NK-92 treated with Interleukin-12 subunit alpha and Interleukin-12 subunit beta, amount 100 ng/mL, for 24 hours (cell line): ENCODE measurements at places on chromosomes 1 and 21.

DNA sequence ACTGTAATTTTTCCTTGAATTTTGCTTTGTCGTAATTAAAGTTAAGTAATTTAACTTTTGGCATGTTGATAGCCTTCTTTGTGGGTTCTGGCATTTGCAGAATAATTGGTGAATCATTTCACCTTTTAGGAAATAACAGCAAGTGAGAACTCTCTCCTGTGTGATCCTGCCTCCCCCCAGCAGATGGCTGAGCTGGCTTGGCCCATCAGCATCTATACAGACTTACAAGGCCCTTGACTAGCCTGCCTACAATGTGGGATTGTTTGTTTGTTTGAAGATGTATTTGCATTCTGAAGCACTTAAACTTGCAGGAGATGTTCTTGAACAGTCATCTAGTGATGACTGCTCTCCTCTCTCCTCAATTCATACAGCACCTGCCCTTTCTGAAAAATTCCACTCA is 55.9 kb downstream of the MACO1 start:
- no peak for DNase-seq

DNA sequence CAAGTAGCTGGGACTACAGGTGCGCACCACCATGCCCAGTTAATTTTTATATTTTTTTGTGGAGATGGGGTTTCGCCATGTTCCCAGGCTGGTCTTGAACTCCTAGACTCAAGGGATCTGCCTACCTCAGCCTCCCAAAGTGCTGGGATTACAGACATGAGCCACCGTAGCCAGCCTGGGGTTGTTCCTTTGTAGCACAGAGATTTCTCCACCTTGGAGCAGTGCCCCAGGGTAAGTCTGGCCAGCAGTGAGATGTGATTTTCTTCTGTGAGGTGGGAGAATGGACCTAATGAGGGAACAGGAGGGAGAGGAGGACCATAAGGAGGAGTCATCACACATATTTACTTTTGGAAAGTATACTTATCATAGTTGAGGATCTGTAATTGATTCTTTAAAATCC is 61.1 kb upstream of the GADD45A start:
- no peak for DNase-seq

DNA sequence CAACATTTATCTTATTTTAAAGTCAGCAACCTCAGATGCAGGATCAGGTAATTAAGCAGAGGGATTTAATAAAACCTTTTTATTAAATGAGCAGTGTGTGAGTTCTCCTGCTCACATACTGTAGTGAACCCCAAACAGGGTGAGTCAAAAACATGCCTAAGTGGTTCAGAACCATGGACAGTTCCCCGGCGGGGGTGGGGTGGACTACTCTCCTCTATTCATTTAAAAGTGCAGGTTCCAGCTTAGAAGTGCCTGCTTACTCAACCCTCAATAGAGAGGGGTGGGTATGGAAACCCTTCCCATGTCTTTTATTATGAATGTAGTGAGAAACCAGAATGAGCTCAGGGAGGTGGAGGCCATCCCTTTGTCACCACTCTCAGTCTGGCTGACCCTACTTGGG is 397.9 kb downstream of the HHAT start:
- DNase-seq, result no peak

DNA sequence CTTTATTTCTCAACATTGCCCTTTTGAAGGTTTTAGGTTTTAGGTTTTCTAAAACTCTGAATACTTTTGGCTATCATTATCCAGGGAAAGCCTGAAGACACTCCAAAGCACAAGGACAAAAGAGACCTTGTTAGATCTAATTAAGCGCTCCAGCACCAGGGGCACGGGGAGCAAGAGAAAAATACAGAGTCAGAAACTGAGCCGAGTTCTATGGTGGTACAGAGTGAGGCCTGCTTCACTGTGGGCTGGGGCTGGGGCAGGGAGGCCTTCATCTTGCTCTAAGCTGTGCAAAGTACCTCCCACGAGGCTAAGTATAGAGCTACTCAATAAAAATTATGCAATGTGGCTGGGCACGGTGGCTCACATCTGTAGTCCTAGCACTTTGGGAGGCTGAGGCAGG is 19.7 kb upstream of the RAB4A start:
- no peak for DNase-seq

- no peak for DNase-seq
These were observed 47.6 kb downstream of the B3GALT5 start for GRCh38 chr21:39660191-39660980.

- DNase-seq, result no peak
These were observed 15.7 kb downstream of the FHAD1 start for GRCh38 chr1:15262706-15263105.

DNA sequence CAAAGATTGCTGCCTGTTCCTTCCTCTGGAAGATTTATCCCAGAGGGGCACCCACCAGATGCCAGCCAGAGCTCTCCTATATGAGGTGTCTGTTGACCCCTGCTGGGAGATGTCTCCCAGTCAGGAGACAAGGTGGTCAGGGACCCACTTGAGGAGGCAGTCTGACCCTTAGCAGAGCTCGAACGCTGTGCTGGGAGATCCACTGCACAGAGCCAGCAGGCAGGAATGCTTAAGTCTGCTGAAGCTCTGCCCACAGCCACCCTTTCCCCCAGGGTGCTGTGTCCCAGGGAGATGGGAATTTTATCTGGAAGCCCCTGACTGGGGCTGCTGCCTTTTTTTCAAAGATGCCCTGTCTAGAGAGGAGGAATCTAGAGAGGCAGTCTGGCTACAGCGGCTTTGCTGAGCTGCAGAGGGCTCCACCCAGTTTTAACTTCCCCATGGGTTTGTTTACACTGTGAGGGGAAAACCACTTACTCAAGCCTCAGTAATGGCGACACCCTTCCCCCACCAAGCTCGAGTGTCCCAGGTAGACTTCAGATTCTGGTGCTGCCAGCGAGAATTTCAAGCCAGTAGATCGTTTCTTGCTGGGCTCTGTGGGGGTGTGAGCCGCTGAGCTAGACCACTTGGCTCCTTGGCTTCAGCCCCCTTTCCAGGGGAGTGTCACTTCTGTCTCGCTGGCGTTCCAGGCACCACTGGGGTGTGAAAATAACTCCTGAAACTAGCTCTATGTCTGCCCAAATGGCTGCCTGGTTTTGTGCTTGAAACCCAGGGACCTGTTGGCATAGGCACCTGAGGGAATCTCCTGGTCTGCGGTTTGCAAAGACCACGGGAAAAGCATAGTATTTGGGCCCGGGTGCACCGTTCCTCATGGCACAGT is 51.1 kb upstream of the PDC start:
- no peak for DNase-seq

- no peak for DNase-seq
These were observed 76.3 kb downstream of the USP24 start for GRCh38 chr1:55138823-55139222.

DNA sequence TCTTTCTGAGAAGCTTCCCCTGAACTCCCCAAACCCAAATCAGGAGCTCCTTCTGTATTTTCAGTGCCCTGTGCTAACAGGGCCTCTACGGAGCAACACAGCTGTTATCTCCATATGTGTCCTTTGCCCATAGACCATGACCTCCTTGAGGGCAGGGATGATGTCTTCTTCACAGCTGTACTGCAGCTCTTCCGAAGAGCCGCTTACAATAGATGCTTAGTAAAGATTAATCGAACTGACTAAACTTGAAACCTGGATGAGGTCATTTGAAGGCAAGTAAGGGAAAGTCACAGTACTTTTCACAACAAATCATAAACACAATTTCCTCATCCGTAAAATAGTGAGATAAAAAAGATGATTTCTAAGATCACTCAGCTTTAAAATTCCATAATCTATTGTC is 4.4 kb upstream of the KCNN3 start:
- no peak for DNase-seq

GRCh38 chr1:192786576-192786975 is 22.3 kb upstream of the RGS2 start:
- no peak for DNase-seq

DNA sequence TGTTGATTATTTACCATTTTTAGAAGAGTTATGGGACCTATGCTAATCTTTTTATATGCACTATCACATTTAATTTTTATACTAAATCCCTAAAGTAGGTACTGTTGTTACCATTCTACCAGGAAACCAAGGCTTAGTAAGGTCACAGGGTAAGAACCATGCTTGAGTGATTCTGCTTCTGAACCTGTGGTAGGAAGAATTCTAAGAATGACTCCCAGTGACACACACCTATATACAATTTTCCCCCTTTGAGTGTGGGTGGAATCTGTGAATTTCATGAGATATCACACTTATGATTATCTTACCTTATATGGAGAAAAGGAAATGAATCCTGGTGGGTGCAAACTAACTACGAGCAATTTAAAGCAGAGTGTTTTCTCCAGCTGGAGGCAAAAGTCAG is 391.0 kb downstream of the USH2A start:
- DNase-seq, result no peak

DNA sequence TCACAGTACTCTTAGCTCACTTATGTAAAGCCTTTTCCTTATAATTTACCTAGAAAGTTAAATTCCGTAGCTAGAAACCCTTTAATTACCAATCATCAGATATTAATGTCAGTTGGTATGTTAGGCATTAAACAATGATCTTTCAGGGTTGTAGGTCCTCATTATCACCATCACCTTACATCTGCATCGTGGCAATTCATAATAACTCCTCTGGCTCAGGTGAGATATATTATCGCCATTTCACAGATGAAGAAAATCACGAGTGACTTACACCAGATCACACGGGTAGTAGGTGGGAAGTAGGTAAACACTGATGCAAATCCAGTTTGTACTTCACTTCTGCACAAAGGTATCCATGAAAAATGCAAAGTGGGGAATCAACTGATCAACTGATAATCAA is 639 bp downstream of the NUP133 start:
- no peak for DNase-seq

DNA sequence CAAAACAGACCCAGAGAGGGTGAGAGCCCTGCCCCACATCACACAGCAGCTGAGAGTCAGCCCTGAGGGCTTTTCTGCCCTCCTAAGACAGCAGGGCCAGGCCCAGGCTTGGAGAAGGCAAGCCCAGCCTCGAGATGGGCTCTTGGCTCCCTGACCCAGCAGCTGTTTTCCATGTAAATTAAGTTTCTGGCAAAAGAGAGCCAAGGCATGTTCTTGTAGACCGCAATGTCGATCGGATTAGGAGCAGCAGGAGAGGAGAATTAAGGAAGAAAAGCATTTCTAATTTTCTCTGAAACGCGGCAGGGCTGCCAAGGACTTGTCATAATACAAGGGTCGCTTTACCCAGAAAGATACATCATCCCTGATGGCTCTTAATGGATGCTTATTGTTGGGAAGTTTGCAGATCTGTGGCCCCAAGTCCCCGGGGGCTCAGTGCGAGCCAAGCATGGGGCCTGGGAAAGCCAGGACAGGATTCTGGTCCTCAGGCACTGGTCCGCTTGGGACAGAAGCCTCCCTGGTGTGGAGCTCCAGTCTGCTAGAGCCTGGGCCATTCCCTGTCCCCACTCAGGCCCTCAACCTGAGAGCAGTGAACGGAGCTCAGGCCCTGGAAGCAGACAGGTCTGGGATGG is 62.8 kb downstream of the DMRTB1 start:
- no peak for DNase-seq

DNA sequence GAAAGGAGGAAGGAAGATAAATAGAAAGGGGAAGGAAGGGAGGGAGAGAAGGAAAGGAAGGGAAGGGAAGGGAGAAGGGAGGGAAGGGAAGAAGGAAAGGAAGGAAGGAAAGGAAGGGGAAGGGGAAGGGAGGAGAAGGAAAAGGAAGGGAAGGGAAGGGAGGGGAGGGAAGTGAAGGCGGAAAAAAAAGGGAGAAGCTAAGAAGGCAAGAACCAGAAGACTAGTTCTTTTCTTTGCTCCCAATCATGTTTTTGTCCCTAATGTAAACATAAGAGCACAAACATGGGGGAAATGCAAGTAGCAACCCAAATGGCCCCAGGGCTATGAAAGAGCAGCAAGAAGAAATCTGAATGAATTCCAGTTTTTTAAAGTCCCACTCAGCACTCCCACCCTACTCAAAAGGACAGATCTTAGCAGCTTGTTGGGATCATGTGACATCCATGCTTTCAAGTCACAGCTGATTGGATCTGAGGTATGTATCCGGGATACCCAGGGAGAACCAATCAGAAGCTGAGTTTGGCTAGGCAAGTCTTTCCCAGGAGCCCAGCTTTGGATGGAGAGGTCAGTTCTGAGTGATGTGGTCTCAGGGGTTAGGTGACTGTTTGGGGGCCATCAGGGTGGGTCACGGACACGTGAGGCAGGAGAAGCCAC is 24.2 kb upstream of the FHAD1 start:
- no peak for DNase-seq

DNA sequence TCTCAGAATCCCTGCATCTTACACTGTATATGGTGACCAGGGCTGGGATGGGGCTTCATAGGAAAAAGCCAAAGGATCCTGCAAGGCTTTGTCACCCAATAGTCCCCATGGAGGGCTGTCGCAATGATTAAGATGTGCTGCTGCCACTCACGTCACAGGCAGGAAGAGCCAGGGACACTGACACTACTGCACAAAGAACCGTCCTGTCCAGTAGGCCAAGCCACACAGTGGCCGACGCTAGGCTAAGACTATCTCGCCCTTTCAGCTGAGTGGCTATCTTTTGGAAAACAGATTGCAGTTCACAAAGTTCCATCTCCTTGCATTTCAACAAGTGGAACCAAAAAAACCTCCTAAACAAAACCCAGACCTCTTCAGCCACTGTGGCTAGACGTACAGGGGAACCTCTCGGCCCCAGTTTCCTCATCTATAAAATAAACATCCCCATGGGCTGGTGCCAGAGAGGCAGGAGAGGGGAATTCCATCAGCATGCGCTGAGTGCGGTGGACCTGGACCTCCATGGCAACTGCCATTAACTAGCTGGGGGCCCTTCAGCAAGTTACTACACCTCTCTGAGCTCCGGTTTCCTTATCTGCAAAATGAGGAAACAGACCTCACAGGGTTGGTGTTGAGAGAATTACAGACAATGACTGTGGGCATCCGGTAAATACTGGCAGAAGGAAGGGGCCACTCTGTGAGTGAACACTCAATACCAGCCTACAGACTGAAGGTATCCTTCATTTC is 8.7 kb downstream of the CAPZB start:
- no peak for DNase-seq

- no peak for DNase-seq
These were observed 1.1 kb downstream of the ZBTB18 start for GRCh38 chr1:244052016-244052727.

GRCh38 chr1:165490175-165490574 is 45.2 kb upstream of the RXRG start:
- no peak for DNase-seq

- no peak for DNase-seq
These were observed 299.7 kb downstream of the GRIK1 start for GRCh38 chr21:29640080-29640508.

- DNase-seq, result no peak
These were observed 176.2 kb downstream of the ADGRL4 start for GRCh38 chr1:78830321-78830720.

GRCh38 chr1:11703357-11704193 is 12.1 kb downstream of the DRAXIN start:
- DNase-seq, result no peak

DNA sequence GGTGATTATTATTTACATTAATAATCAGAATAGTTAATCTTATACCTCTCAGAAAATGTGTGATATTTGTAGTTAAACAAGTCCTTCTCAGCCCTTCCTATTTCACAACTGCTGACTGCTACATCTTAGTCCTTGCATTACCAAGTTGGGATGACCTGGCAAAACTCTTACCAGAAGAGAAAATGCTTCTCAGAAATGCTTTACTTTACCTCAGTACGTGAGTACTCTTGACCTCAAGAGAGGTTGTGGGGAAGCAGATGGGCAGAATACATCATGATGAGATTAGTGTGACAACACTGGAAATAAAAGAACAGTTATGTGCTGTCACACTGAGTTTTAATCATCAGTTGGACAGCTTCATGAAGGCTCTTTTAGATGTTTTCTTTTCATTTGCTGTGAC is 16.2 kb downstream of the CFAP126 start:
- no peak for DNase-seq

- no peak for DNase-seq
These were observed 554.8 kb upstream of the B3GALT2 start for GRCh38 chr1:193741228-193741627.
